ENCODE measurements at places on chromosomes 7 and 10.
A peak's percentile ranks its signal among the peaks of the same experiment; 100 is the strongest.

GRCh38 chr10:60222047-60222446, 167.6 kb downstream of the ANK3 start:
- DNase-seq = no peak

DNA sequence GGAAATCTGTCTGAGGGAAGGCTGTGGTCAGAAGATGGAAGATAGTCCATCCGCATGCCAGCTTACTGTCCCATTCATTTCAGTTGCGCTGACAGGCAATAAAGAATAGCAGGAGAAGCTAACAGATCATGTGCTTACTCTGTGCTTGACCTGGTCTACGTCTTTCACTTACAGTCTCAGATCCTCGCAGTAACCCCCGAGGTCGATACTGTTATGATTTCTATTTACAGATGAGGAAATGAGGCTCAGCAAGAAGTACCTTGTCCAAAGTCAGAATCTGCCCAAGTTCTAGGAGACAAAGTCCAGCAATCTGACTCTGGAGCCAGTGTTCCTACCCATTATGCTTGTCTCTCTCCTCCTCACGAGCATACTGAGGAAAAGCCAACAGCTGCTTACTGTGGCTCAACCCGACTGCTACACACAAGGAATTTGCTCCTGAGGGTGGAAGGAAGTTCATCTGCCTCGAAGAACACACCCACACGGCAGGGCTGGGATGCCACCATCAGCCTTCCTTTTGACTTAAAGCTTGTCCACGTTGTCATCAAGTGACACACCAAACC, 74.2 kb downstream of the MINPP1 start:
- no peak for DNase-seq

- DNase-seq = no peak
Measured at GRCh38 chr10:126179637-126180036, 208.6 kb downstream of the ADAM12 start.

- DNase-seq = no peak
Measured at GRCh38 chr10:60367431-60367830, 22.2 kb downstream of the ANK3 start.

GRCh38 chr7:69187824-69188333, 410.4 kb upstream of the AUTS2 start:
- no peak for DNase-seq

GRCh38 chr7:1526271-1526754, 4.2 kb upstream of the MAFK start:
- no peak for DNase-seq

DNA sequence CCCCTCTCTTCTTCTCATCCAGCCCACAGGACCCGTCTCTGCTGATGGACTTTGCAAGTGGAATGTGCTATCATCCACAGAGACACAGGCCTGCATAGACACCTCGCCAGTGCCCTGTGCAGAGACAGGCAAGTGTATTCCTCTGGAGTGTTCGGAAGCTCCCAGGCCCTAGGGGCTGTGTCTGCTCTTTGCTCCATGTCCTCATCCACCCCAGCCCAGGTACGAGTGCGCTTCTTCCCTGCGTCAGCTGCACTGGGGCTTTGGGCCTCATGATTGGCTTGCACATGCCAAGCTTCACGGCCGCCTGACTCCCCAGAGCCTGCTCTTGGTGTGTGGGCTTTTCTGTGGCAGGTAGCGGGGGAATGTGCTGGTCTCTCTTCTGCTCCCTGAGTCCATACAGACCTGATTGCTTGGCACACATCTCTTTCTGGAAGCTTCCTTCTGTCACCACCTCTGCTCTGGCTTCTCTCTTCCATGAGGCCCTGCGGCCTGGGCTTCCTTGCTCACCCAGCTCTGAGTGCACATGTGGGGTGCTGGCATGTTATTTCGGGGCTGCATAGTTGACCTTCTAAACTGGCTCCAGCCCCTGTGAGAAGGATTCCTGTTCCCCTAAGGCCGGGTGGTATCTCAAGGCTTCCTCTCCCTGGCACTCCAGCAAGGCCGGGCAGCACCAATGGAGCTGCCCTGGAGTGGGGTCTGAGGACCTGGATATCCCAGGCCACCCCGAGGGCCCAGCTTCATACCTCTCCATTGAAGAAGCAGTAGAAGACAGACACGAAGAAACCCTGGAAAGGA, 27.8 kb downstream of the CRHR2 start:
- DNase-seq = no peak

- DNase-seq = no peak
Measured at GRCh38 chr10:72134785-72135767, 46.7 kb upstream of the SPOCK2 start.

DNA sequence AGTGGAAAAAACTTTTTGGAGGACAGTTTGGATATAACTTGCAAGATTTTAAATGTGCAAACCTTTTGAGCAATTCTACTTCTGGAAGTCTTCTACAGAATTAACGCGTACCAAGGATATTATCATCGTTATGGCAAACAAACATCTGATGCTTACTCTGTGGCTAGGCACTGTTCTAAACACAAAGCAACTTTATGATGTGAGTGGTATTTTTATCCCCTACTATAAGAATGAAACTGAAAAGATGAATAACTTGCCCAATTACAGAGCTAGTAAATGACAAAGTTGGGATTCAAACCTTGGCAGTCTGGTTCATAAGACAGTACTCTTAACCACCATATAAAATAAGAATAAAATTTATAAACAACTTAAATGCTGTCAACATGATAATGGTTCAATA, 15.8 kb downstream of the ASZ1 start:
- DNase-seq = no peak

GRCh38 chr10:15620337-15620736, 99.4 kb downstream of the ITGA8 start:
- no peak for DNase-seq

- DNase-seq = no peak
Measured at GRCh38 chr10:96250349-96250748, 21.0 kb downstream of the BLNK start.

- DNase-seq = no peak
Measured at GRCh38 chr7:1368682-1369571, 90.3 kb downstream of the MICALL2 start.

DNA sequence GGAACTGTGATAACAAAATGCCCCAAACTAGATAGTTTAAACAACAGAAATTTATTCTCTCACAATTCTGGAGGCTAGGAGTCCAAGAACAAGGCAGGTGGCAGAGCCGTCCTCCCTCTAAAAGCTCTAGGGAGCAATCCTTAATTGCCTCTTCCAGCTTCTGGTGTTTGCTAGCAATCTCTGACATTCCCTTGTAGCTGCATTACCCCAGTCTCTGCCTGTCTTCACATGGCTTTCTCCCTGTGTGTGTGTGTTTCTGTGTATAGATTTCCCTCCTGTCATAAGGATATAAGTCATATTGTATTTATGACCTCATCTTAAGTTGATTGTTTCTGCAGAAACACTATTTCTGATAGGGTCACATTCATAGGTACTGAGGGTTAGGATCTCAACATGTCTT, 177.5 kb downstream of the WNT2 start:
- no peak for DNase-seq

DNA sequence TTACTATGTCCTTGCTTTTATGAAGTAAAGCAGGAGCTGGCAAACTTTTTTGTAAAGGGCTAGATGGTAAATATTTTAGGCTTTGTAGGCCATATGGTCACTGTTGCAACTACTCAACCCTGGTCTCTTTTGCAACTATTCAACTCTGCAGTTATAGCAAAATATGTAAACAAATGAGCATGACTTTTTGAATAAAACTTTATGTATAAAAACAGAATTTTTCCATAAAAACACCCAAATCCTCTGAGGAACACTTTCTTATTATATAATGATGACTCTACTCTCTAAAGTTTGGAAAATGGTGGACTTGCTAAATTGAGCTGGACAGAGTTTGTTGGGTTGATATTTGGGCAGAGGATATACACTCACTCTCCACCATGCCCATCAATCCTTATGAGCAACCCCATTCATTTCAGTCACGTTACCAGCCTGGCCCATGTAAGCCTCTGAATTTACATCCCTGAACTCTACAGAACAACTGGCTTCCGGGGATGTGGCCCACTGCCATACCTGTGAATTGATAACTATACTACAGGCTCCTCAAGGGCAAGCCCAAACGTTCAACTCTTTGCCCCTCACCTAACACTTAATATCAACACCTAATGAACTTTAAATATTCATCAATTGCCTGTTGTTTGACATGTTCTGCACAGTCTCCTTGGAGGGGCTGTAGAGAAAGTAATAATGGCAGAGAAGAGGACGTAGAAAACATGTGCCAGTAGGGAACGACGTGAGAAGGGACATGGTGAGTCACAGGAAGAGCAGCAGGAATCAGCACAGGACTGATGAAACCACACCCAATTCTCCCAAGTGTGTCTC, 37.6 kb downstream of the SGMS1 start:
- peak; percentile 51 for DNase-seq

DNA sequence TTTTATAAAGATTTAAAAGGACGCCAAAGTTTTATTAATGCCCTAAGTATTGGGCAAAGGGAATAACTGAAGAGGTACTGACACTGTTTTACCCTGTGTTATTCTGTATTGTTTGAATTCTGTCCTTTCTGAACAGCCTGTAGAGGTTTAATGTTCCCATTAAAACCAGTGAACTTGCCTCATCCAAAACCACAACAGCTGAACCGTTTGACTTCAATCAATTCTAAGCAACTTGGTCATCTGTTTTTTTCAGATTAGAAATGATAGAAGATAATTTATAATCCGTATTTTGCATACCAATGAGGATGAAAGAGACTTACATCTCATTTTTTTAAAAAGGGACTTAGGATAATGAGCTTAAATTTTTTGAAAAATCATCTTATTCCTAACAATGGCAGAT, 40.4 kb downstream of the HACD1 start:
- DNase-seq = no peak

DNA sequence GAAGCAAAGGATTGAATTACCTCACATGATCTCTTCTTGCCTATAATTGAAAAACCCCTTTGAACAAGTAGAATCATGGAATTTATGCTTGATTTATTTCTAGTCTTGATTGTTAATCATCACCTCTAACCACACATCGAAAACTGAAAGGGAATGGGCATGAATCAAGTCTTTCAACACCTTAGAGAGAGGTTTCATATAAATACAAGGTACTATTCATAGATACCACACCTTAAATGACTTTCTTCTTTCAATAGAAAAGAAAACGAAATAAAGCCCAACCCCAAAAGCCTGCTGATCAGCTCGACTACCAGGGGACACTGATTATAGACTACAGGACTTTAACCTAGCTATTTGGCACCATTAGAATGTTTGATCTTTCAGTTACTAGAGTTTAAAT, 128.6 kb upstream of the PTPRZ1 start:
- no peak for DNase-seq

DNA sequence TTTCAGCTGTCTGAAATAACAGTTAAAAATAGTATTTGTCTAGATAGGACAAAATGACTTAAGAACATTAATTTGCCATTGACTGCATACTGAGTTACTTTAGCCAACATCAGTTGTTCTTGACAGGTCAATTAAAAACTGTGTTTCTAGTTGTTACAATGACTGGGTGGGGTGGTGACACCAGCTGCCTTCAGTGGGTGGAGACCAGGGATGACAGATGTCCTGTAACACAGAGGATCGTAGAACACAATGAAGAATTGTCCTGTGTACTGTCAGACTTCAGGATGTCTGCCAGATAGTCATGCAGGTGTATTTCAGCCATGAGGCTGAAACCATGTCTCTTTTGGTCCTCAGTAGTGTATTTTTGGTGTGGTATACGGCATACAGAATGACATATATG, 24.4 kb downstream of the TRUB1 start:
- no peak for DNase-seq

GRCh38 chr10:52525761-52526160, 211.7 kb downstream of the DKK1 start:
- no peak for DNase-seq

GRCh38 chr7:148260599-148260998, 330.0 kb upstream of the C7orf33 start:
- DNase-seq = no peak

GRCh38 chr7:114606100-114606499, 191.5 kb downstream of the FOXP2 start:
- DNase-seq = no peak

DNA sequence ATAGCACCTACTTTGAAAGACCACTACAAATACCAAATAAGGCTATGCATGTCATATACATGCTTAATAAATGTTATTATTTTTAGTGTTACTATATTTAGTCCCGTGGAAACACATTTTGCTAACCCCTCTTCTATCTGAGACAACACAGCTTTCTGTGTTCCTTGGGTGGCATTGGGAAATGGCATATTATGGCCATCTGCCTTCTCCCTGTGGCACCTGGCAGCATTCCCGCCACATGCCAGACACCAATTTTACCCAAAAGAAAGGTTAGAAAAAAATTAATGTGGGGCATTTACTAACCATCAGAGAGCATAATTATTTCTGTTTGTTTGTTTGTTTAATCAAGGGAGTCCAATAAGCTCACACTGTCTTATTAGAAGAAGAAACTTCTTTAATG, 168.6 kb upstream of the ETV1 start:
- no peak for DNase-seq

DNA sequence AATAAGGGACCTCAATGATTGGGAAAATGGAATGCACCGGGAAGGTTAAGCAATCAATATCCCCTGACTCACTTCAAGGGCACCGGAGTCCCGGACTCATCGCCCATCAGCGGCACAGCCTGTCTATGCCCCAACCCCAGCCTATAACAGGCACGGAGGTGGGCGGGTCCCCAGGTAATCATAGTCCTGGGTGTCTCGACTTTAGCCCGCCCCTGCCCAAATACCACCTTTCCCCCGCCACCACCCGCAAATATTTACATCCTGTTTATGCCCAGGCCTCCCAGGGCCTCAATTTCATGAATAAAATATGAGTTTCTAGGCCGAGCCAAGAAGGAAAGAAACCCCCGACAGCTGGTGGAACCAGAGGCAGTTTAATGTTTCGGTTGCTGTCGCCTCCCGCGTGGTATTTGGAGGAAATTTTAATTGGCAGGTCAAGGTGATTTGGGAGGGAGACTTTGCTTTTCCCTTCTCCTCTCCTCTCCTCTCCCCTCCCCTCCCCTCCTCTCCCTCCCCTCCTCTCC, 15.6 kb upstream of the RFC2 start:
- DNase-seq = no peak

DNA sequence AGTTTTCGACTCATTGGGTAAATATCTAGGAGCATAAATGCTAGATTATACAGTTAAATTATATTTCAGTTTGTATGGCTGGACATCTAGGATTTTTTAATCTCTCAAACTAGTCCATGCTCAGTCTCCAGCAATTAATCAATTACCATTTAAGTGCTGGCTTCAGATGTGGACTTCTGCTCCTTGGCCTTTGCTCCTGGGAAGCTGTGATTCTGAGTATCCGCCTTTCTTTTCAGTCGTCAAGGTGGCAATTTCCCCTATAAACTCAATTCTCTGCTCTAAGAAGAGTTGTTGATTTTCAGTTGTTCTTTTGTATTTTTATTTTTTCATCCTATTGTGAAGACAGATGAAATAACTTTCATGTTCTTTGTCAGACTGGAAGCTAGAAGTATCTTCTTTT, 23.7 kb downstream of the TFPI2 start:
- no peak for DNase-seq

GRCh38 chr10:89426230-89426868, 12.0 kb downstream of the IFIT5 start:
- peak; percentile 57 for DNase-seq

All from fibroblast of the conjunctiva (primary cell).